ENCODE measurements at places on chromosomes 2 and 18.

DNA sequence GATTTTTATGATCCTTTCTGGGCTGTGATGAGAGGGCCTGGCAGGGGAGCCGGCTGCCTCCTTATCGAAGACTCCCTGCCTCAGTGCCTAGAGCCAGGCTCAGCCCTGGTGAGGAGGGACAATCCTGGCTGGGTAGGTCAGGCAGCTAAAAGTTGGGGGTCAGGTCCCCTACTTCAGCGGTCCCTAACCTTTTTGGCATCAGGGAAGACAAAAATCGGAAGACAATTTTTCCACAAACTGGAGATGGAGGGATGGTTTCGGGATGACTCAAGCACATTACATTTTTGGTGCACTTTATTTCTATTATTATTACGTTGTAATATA, 53.1 kb downstream of the HS1BP3 start:
- DNase-seq, result no peak

DNA sequence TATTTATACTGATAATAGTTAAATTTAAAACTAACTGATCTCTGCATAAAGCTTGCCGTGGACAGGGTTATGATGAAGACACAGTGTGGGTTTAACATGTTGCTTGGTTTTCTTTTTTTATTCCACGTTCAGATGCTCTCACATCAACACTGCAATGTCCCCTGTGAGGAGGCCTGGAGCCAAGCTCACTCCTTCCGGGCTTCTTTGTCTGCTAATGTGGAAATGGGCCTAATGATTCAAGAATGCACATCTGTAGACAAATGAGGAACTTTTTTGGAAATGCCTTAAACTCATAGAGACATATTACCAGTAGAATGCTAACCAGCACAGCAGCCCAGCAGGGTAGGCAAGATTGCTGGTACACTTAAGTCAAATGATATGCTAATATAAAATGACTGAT, 208.0 kb downstream of the GALR1 start:
- DNase-seq, result no peak

DNA sequence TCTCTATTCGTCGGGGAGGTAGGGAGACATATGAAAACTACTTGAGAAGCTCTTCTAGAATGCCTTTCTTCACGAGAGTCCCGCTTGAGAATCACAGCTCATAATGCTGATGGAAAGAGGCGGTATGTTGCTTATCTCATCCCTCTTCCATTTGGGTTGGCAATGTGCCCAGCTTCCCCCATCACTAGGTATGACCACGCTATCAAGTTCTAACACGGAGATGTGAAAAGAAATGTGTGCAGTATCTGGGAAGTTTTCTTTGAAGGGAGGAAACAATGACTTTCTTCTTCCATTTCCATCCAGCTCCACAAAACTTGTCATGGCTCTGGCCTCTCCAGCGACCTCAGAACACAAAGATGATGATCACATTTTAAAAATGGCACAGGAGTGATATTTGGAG, 742.4 kb downstream of the DCDC2C start:
- no peak for DNase-seq

DNA sequence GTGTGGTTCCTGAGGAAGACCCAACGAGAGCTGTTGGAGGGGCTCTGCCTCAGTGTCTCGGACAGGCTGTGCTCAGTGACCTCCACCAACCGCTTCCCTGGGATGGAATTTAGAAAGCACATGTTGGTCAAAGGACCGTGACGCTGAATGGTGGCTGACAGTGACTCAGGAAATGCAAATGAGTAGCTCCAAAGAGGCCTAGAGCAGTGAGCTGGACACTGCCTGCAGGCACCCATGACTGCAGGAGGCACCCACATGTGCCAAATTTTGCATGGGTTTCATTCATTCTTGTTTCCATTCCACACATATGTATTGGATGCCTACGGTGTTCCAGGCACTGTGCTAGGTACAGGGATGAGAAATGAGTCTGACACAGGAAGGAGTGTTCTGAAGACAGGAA, 46.4 kb downstream of the ACKR3 start:
- no peak for DNase-seq

DNA sequence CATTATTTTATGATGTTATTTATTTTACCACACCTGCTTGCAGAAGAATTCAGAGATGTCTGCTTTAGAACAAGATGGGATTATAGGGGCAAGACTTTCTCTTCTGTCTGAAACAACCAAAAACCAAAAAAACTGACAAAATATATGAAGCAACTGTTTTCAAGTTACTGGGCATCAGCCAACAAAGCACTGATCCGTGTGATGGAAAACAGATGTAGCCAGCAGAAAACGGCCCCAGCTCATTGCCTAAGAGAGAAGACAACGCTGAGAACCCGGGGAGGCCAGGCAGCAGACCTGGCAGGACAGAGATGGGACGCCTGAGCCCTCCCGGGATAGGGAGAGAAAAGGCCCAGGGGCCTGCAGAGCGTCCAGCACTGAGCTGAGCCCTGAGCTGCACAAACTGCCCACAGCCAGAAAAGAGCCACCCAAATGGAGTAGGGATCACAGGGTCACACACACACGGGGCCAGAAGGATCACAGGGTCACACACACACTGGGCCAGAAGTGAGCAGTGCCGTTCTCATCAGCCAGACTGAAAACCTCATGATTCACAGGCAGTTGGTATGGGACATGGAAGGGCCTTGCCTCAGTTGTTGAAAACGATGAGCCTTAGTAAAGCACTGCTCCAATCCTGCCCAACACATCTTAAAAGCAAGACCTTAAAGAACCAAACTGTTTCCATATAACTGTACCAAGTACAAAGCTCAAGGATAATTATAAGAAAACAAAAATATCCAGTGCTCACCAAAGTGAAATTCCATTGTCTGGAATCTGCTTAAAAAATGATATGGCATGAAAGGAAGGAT, 12.1 kb downstream of the PXDN start:
- no peak for DNase-seq

- no peak for DNase-seq
Observed at GRCh38 chr2:20533993-20534622, 87.2 kb downstream of the RHOB start.

DNA sequence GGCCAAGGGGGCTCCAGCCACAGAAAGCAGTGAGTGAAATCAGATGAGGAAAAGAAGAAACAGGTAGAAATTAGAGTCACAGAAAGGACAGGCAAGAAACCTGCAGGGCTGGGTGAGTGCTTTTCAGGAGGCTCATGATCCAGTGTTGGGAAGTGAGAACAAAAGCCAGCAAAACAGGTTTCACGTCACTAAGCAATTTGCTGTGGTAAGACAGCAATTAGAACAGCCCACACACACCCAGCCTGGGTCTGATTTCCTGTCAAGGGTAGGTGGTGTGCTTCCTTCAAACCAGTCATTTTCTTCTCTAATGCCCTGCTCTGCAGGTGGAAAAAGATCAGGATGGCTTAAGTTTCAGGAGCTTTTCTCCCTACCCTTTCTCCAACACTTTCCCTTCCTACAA, 52.9 kb upstream of the XDH start:
- DNase-seq, result peak; percentile 11

- DNase-seq, result no peak
Observed at GRCh38 chr18:34970106-34970505, 71.1 kb upstream of the MAPRE2 start.

DNA sequence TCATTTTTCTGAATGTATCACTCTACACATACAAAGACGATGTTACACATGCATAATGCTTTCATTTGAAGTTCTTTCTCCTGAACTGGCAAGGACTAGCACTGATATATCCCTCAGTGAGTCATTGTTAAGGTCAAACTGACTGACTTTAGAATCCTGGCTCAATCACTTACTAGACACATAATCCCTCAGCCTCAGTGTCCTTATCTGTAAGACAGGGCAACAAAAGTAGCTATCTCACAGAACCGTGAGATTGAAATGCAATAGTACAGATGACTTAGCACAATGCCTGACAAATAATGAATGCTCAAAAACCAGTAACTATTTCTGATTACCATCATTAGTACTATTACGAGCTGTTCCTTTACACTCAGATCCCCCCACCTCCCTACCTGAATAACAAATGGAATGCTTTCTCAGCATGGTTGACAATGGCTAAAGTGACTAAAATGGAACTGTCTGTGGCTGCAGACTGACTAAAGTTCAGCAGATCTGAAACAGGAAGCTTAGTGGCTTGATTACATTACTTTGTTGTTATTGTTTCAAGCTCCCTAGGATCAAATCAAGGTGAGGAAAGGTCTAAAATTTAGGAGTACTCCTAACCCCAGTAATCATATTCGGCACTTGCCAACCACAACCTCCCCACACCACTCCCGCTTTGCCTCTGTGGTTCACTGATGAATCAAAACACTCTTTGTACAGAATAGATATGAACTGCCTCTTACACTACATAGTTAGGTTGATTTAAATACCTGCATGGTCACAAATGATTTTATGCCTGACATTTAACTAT, 35.8 kb upstream of the CACNB4 start:
- peak; percentile 66 for DNase-seq

GRCh38 chr2:64402876-64403275, 51.1 kb upstream of the LGALSL start:
- peak; percentile 11 for DNase-seq

DNA sequence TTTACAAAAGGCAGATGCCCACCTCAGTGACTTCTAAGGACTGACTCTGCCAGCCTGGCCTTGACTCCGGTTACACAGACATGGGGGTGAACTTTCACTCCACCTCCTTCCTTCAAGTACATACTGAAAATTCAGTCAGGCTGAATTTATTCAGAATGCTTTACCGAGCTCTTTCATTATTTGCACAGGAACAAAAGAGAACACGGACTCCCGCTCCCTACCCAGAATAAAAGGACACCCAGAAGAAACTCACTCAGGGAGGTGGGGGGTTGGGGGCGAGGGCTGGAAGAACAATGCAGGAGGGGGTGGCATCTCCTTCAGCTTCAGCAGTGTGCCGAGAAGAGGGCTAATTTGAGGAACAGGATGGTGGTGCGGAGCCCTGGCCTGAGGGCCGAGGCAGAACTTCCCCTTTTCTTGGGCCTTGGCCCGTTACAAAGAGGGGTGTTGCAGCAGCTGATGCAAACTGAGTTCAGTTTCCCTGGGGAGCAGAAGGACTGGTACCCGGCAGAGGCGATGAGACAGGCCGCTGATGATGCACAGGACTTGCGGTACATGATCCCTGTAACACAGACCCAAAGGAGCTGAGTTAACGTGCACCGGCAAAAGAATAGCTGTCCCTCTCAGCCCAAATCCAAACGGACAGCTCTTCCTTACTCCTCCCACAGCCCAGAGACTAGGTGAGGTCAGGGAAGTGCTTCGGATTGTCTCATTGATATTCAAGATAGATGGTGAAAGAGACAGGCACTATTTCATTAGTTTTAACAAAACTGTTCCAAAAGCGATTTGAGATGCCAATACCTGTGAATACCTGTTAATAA, 24.1 kb downstream of the LYPD1 start:
- no peak for DNase-seq

DNA sequence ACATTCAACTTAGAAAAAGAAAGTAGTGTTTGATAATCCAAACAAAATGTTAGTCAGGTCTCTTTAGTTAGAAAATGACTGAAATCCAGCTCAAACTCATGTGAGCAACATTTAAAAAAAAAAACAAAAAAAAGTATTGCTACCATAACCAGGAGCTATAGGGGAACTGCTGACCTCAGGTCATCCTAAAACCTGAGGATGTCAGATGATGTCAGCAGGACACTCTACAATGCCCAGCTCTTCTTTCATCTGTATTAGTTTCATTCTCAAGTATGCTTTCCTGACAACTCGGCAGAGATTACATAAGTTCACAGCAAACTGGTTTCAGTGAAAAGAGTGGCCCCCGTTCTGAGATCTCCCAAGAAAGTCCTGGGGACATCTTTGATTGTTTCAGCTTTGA, 4.2 kb upstream of the ESCO1 start:
- DNase-seq, result no peak

DNA sequence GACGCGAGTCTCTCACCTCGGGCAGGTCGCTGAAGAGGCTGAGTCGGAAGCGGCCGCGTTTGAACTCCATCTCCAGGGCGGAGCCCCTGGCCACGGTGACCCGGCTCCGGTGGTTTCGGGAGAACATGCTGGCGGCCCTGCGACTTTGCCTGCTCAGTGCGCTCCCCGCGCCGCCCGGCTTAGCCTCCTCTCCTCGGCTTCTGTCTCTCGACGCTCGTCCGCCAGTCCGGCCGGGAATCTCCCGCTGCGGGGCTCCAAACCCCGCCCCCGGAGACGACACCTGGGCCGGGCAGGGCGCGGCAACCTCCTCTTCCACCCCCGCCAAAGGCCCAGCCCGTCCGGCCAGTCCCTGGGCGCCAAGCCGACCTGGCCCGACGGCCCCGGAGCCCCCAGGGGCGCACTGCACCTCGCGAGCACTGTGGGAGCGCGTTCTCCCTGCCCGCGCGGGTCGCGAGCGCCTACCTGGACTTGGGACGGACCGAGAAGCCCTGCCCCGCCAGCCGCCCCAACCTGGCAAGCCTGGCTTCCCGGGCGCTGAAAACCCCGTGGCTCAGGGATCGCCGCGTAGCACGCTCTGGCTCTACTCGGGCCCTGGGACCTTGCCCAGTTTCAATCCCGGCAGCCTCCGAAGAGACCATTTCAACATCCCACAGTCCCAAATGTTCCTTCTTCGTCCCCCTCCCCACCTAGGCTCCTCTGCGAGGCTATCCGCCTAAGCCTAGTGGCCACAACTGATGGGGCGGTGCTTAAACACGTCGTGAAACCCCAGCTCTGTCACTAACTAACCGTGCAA, at the start of gene RTKN:
Gene RTKN (minus strand): TSS at position 248 of the 793 bp plus-strand sequence. CDS start 121 bp downstream, at position 127.
- DNase-seq, result peak; percentile 63

- no peak for DNase-seq
Observed at GRCh38 chr18:6086731-6087130, 191.4 kb upstream of the TMEM200C start.

GRCh38 chr2:129699781-129700573, 279.5 kb upstream of the RAB6C start:
- DNase-seq, result no peak

DNA sequence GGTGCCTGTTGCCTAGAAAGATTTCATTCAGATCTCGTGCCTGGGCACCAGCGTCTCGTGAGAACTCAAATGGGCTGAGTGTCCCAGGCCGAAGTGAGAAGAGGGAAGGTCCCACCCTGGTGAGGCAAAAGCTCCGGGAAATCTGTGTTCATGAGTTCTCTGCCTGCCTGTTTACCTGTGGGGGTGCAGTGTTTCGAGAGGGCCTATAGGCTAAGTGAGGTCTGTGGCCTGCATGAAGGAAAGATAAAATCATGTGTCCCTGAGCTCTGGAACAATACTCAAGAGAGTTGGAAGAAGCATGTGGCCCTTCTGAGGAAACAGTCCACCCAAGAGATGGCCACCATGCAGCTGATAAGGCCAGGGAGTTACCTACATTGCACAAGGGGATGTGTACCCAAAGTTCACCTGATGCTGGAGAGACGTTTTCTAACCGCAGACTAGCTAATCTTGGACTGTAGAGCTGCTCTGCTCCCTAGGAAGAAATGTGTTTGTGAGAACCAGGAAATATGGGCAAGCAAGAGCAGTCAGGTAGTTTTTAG, 63.5 kb upstream of the ST3GAL5 start:
- DNase-seq, result no peak

DNA sequence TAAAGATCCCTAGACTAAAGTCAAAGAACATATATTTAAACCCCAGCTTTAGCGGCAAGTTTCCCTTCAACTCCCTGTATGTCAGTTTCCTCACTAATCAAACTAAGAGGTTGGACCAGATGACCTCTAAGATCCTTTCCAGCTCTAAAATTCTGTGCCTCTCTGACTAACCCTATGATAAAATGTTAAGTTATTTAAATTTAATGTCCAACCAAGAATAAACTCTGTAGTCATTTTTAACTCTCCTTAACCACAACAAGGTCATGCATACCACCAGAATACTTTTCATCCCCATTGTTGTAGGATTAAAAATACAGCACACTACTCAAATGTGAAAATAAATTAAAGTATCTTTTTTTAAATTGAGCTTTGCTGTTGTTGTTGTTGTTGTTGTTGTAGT, 5.2 kb upstream of the PDE1A start:
- no peak for DNase-seq

GRCh38 chr18:25621682-25622081, 269.7 kb upstream of the ZNF521 start:
- no peak for DNase-seq
